ENCODE measurements at places on chromosomes 5 and 9. TPM values are rescaled to one million over a fixed set of nuclear protein-coding genes. Genes with fewer than 3 reads are reported as not detected.

DNA sequence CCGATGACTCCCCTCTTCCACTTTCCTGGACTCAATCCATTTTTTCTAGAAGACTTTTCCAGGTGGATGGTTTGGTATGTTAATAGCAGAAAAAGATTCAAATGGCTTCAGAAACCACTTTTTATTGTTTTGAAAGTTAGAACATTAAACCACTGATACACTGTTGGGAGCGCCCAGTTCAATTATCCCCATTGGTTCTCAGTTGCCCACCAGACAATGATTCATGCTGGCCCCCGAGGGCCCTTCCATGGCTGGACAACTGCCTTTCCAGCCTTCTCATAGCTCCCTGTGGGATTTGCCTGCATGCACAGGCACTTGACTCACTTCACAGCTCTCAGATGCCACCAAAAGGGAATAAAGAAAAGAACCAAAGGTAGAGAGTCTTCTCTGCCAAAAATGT, 21.3 kb upstream of the ANKRD34B start:
- H3K27ac ChIP-seq, result no peak overlapping the region
- H3K27me3 ChIP-seq, result no peaks in the 10 kb centered on the region
- no peak overlapping the region for H3K4me3 ChIP-seq
- no peaks in the 10 kb centered on the region for H3K36me3 ChIP-seq

Gene SLC34A1
- total RNA-seq, result 0.31 TPM

- 0 out of 2 replicates have a peak, but pooled peaks cover 4% of the 10 kb centered on the region for H3K4me1 ChIP-seq
- no peak for DNase-seq
These were observed 186.5 kb downstream of the CHSY3 start for GRCh38 chr5:130090569-130091270.

DNA sequence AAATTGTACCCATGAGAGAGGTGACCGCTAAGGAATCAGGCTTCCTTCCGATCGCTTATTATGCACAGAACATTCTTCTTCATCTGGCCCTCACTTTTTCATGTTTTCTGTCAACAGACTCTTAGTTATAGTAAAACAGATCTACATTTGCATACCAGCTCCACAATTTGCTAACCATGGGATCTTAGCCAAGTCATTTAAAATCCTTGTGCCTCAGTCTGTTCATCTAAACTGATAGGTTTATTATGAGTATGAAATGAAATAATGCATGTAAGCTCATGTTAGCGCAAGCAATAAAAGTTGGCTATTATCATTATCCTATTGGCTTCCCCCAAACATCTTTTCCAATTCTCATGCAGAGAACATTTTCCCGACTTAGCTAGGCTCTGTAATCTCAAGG, 42.3 kb downstream of the FGF1 start:
- H3K36me3 ChIP-seq, result no peaks in the 10 kb centered on the region
- H3K27me3 ChIP-seq, result no peaks in the 10 kb centered on the region
- peaks cover 11% of the 10 kb centered on the region for H3K4me1 ChIP-seq

GRCh38 chr9:80320480-80320879, 748.7 kb downstream of the TLE4 start:
- no peak for DNase-seq
- no peaks in the 10 kb centered on the region for H3K36me3 ChIP-seq
- no peaks in the 10 kb centered on the region for H3K4me1 ChIP-seq
- H3K27me3 ChIP-seq, result no peaks in the 10 kb centered on the region
- no peak overlapping the region for H3K4me3 ChIP-seq

GRCh38 chr9:126049896-126050604, 276.6 kb upstream of the MVB12B start:
- no peaks in the 10 kb centered on the region for H3K27me3 ChIP-seq
- H3K36me3 ChIP-seq, result no peaks in the 10 kb centered on the region
- no peaks in the 10 kb centered on the region for H3K4me1 ChIP-seq
- no peak overlapping the region for H3K27ac ChIP-seq
- no peak overlapping the region for H3K4me3 ChIP-seq

DNA sequence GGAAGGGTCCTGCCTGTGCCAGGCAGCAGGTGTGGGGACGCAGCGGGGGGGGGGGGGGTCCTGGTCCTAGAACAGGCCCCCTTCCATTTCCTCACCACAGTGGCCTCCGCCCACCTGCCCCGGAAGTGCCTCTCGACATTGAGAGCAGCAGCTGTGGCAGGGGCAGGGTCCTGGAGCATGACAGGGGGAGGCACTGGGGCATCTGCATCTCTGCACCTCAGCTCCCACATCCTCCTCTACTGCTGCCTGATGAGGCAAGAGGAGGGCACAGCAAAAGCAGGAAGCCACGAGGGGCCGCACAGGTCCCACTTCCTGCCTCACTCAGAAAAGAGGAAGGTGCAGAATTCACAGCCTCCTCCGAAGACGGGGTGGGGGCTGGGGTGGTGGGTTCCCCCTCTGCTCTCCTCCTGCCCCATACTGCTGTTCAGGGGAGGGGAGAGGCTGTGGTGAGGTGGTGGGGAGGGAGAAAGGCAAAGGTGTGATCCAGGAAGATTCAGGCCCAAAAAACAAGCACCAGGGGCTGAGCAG, 14.8 kb downstream of the AKNA start:
- H3K4me1 ChIP-seq, result peaks cover 52% of the 10 kb centered on the region
- no peak for DNase-seq
- no peak overlapping the region for H3K27ac ChIP-seq
- no peaks in the 10 kb centered on the region for H3K27me3 ChIP-seq
- H3K36me3 ChIP-seq, result no peaks in the 10 kb centered on the region

- no peaks in the 10 kb centered on the region for H3K27me3 ChIP-seq
- no peak overlapping the region for H3K4me3 ChIP-seq
- H3K4me1 ChIP-seq, result no peaks in the 10 kb centered on the region
- H3K27ac ChIP-seq, result no peak overlapping the region
These were observed 203.6 kb downstream of the GABRB2 start for GRCh38 chr5:161342886-161343285.

Gene UBAC1
- 95.7 TPM for total RNA-seq
